Osteocyte (in vitro differentiated cells): ENCODE measurements at places on chromosomes 3 and 15.

DNA sequence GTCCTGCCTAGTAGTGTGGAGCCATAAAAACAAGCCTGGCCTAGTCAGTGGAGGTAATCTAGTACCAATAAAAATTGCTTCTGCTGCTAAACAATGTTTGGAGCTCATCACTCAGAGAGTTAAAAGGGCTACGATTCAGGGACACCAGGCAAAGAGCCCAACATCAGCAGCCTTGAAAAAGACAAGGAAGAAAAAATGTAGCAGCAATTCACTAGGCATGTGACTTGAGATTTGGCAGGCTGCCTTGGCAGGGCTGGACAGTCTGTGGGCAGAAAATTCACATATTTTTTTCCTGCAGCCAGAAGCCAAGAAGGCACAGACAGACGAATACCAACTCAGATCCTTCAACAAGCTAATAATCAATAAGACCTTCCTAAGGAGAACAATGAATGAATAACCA is 47.2 kb downstream of the IGSF11 start:
- no peak for DNase-seq

DNA sequence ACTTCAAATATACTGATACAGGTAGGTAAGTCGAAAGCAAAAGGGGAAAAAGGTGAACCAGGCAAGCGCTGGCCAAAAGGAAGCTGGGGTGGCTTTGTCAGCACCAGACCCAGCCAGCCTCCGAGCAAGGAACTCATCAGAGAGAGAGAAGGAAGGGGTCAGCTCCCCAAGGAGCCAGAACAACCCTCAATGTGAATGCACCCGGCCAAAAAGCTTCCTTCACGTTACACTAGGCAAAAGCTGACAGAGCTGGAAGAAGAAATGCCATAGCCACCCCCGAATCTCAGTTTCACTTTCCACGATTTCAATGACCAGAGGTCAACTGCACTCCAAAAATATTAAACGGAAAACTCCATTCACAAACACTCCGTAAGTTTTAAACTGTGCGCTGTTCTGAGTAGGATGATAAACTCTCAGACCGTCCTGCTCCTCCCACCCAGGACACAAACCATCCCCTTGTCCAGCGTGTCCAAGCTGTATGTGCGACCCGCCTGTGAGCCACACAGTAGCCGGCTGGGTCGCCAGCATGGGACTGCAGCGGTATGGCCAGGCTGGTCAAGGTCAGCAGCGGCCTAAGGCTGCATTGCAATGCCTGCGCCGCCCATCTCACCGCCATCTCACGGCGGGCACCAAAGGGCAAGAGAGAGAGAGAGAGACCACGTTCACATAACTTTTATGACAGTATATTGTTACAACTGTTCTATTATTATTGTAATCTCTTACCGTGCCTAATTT is 29.7 kb downstream of the CYFIP1 start:
- no peak for DNase-seq

GRCh38 chr15:56724232-56724631 is 9.1 kb downstream of the ZNF280D start:
- no peak for DNase-seq

- DNase-seq = no peak
These were observed 27.1 kb downstream of the TMEM44 start for GRCh38 chr3:194606163-194606562.

DNA sequence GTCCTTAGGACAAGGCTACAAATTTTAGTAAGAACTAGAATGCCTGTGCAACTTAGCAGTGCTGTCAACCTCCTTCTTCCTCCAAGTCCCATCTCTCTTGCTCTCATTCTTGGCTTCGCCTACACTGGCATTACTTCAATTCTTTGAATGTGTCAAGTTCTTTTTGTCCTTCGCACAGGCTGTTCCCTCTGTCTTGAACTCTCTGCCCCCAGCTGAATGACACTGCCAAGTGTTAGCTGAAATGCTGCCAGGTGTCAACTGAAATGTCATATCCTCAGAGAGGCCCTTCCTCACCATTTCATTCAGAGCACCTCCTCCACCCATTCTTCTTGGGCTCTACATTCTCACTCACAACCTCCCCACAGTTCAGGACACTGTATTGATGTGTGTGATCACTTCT is 48.8 kb upstream of the PSMD6 start:
- DNase-seq = no peak
